ENCODE measurements at places on chromosomes 16 and 17.

GRCh38 chr17:65530523-65531255 is 30.8 kb downstream of the AXIN2 start:
- no peak for DNase-seq

DNA sequence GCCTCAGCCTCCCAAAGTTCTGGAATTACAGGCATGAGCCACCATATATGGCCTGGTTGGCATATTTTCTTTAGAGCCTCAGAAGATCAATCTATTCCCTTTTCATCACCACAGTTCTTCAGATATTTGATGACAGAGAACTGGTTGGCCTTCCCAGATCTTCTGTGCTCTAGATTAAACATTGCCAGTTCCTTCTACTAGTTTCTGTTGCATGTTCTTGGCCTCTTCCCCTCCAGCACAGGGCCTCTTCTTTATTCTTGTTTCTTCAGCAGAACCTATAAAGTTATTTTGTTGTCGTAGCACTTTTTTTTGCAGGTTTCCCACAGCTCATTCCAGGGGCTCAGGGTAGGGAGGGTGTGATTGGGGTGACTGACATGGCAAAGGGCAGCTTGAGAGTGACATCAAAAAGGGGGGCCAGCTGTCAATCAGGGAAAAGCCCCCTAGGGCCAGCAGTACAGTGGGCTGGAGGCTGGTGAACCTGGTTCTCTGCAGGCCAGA is 9.3 kb downstream of the CHD9 start:
- peak; percentile 65 for DNase-seq

GRCh38 chr16:85321509-85322271 is 209.4 kb upstream of the CIBAR2 start:
- no peak for DNase-seq

DNA sequence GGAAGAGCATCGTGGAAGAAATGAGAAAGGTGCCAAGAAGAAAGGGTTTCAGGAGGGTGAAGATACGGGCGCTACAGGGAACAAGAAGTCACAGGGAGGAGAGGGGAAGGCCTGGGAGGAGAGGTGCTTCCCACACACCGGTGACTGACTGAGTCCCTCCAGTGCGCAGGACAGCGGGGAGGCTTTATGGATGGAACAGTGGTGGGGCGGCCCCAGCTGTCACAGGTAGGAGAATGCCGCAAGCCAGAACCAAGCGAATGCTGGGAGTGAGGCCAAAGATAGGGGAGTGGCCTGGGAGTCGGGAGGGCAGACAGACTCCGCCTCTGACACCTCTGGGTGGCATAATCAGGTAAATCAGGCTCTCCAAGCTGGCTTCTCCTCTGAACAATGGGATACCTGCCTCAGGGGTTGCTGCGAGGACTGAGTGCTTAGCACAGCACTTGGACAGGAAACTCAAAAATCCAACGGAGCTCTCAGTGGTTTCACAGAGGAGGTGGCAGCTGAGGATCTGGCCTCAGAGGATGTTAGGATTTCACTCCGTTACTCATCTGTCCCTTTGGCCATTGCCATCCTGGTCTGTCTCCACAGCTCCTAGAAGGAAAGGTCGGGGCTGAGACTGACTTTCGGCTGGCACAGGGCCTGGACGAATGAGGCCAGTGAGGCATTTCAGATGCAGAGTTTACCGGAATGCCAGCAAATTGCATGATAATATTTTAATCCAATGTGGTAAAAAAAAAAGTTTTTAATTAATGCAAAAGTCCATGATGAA is 717 bp upstream of the CNP start:
- peak; percentile 41 for DNase-seq

DNA sequence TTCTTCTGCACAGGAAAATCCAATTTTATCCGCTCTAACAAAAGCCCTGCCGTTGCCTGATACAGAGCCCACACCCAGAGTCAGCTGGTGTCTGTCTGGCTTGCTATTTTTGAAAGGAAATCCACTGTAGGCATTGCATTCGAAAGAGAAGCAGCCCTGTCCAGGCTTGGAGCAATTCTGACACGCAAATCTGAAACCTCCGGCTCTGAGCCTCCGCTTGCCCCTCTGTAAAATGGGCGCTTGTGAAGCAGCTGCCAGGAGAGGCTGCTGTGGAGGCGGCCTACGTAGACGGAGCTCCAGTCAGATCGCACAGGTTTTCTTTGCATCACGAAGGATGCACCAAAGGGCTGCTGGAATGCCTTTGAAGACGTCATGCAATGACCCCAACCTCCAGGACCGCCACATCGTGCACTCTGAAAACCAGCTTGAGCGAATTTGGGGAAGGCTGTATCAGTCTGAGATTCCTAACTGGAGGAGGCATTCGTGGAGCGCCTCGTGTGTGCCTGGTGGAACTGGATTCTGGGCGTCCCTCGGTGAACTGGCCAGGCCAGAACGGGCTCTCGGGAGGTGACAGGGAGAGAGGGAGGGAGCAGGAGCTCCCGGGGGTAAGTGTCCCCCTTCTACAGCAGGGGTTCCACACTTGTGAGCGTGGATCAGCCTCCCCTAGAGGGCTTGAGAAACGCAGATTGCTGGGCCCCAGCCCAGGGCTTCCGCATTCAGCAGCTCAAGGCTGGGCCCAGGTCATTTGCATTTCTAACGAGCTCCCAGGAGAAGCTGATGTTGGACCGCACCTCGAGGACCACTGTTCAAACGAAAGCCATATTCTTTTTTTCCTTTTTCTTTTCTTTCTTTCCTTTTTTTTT is 215.5 kb downstream of the MRTFB start:
- DNase-seq: peak; percentile 38

DNA sequence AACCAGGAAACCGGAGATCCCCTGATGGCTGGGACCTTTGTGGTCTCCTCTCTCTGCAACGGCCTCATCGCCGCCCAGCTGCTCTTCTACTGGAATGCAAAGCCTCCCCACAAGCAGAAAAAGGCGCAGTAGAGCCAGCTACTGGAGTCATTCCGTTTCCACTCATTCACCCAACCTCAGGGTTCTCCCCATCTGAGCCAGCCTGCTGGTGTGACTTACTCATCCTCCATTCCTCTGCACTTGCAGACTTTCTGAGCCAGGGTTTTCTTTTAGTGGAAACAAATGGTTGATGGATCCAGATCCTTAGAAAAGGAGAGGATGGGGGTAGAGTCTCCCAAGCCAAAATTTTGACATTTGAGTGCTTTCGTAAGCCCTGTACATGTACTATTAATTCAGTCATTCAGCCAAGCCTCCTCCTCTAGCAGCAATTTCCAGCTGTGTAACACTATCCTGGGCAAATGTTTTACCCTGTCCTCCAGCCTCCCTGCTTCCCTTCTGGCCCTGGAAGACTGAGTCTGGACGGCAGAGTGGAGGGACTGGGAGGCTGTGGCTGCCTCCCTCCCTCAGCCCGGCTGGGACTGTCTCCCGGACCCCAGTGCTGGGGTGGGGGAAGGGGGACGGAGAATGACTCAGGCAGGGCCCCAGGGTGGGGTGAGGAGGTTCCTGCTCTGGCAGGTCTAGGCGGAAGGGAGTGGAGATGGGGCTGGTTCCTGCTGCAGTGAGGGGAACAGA is 2.3 kb downstream of the SOX15 start:
- DNase-seq: no peak
